ENCODE measurements at places on chromosomes 3 and 15.

- no peak for DNase-seq
Observed at GRCh38 chr15:71634820-71635560, 175.4 kb upstream of the NR2E3 start.

DNA sequence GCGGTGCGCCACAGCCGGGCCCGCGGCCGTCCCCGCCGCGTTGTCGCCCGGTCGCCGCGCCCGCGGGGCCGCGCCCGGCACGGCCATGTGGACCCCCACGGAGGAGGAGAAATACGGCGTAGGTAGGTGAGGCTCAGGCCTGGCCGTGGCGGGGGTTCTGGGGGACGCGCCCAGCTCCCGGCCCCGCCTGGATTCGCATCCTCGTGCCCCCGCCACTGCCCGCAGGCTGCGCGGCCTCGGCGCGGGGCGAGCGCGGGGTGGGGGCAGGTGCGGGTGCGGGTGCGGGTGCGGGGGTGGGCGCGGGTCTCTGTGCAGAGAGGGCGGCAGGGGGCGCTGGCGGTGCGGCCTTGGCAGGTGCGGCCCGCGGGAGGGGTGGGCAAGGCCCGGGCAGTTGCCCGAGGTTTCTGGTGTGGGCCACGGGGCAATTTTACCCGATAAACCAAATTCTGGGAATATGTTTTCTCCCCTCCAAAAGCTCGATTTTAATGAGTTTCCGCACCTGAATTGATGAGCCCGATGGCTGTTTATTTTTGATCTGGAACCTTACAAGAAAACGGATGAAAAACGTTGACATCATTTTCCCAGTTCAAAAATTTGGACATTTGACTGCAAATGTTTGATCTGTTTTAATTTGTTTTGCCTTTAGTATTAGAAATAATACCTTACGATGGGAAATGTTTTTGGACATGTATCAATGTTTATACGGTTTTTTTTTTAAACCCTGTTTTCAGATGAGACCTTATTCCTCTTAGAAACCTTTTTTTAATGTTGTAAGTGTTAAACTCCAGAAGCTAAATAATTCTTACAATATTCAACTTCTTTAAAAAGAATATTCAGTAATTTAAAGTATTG, 678 bp downstream of the DOCK3 start:
- DNase-seq, result peak; percentile 66

- DNase-seq, result no peak
Observed at GRCh38 chr3:172312001-172312400, 136.3 kb downstream of the GHSR start.

- DNase-seq, result no peak
Observed at GRCh38 chr3:120181632-120182031, 87.4 kb upstream of the GSK3B start.

- no peak for DNase-seq
Observed at GRCh38 chr15:29800491-29801366, 21.5 kb downstream of the TJP1 start.

- no peak for DNase-seq
Observed at GRCh38 chr15:51313074-51313393, 25.4 kb downstream of the CYP19A1 start.

DNA sequence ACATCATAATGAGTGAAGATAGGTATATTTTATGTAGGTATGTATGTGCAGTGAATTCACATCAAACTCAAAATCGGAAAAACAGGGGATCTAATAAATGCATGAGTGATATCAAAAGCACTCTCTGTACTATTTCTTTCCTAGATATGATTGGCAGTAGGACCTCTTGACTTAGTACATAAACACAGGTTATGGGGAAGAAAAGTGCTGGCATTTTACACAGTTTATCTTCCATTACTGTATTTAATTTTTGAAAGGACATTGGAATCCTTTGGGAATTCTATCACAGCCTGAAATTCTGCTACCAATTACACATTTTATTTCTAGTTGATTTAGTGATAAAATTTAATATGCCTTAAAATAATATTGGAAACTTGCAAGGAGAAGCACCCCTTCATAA, 470.5 kb upstream of the ONECUT1 start:
- DNase-seq, result no peak

DNA sequence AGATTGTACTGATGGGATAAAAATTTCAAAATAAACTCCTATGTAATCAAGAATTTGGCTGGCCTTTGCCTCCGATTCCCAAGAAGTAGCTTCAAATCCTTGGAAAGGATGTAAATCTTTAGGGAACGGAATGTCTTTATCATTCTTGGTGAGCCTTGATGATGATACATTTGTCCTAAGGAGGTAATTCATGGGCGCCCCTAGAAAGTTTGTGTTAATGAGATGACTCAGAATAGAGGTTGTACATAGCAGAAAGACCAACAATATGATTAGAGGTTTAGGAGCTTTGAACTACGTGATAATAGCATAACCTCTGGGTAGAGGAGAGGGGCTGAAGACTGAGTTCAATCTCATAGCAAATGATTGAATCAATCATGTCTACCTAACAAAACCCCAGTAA, 248.6 kb upstream of the SLITRK3 start:
- no peak for DNase-seq

DNA sequence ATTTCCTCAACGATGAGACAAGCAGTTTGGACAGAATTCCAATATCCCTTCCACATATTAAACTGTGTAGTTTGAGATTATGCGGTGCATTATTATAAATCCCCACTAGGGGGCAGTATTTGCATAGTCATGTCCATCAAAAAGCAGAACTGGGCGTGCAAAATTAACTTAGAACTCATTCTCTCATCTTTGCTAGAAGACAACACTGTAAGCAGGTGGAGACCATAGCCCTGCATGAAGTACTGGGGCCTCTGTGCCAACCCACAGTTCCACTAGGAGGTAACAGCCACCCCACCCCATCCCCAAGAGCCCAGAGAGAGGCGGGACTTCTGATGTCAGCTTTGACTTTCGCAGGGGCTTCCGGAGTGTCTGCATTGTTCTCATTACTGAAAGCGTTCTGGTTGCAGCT, 106.6 kb upstream of the TMC3 start:
- no peak for DNase-seq

- DNase-seq, result no peak
Observed at GRCh38 chr3:12973827-12974226, 99.4 kb downstream of the IQSEC1 start.

GRCh38 chr3:46870651-46871050, 6.9 kb upstream of the PTH1R start:
- no peak for DNase-seq

DNA sequence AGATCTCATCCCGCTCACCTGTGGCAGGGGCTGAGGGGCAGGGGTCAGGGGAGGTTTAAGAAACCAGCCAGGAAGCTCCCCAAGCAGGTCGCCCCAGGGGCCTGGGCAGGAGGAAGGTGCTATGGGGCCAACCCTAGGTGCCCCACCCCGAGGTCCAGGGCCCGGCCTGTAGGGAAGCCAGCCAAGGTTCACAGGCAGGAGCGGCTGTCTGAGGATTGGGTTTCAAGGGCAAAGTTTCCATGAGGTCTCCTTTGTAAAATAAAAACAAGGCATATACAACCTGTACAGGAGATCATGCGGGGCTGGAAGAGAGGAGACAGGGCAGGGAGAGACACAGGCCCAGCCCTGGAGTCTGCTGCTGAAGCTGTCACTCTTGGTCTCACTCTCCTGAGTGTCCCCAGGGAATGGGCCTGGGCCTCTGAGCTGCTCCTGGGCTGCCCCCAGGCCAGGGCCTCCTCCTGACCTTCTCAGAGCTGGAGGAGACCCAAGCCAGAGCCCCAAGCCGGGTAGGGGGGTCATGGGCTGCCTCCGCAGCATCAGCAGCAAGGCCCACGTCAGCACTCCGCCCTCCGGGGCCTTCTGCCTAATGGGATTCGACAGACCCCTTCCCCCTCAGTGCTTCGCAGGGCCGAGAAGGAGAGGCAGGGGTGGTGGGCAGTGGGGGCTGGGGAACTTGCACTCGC, 5.5 kb downstream of the CPLX3 start:
- DNase-seq, result no peak
